ENCODE measurements at places on chromosomes 5 and 9.

DNA sequence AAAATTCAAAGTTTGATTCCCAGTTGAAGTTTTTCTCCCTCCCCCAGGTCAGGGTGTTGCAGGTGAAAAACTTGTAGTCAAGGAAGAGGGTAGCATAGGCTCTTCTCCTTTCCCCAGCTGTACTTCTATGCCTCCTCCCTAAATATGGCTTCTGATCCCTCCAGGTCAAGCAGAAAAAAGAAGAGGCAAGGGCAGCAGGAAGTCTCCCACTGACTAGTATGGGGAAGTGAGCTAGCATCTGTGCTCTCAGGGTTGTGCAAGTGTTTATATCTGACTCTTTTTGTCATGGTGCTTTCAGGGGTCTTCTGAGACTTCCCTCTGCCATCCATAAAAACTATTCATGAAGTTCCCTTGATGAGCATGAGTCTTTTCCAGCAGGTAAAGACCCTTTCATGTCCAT lies 76.0 kb downstream of the ATPSCKMT start:
- DNase-seq, result no peak

DNA sequence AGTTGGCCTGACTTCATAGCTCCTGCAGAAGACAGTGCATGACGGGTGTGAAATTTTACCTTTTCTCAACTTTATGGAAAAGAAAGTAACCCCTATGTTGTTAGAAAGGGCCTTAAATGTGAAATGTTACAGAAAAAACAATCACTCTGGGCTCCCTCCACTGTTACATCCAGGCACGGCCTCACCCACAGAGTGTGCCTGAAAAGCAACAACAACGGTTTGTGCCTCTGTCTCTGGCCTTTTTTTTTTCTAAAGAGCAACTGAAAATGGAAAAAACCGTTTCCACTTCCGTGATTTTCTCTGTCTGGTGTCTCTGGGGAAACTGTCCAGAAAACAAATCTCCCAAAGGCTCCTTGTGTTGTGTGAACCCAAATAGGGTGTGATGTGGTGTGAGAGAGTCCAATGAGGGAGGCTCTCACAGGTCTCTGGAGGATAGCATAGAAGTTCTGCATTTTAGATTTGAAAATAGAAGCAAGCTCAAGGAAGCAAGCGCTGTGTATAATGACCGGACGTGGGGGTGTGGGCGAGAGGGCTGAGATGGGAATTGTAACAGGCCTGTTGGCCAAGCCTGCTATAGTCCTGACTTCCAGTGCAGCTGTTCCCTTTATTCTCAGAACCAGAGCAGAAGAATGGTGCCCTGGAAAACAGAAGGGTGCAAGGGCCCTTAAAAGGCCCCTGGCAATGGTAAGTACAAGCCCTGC lies 221.8 kb upstream of the TUT7 start:
- DNase-seq, result no peak

GRCh38 chr5:130270786-130271185 lies 366.5 kb downstream of the CHSY3 start:
- no peak for DNase-seq

DNA sequence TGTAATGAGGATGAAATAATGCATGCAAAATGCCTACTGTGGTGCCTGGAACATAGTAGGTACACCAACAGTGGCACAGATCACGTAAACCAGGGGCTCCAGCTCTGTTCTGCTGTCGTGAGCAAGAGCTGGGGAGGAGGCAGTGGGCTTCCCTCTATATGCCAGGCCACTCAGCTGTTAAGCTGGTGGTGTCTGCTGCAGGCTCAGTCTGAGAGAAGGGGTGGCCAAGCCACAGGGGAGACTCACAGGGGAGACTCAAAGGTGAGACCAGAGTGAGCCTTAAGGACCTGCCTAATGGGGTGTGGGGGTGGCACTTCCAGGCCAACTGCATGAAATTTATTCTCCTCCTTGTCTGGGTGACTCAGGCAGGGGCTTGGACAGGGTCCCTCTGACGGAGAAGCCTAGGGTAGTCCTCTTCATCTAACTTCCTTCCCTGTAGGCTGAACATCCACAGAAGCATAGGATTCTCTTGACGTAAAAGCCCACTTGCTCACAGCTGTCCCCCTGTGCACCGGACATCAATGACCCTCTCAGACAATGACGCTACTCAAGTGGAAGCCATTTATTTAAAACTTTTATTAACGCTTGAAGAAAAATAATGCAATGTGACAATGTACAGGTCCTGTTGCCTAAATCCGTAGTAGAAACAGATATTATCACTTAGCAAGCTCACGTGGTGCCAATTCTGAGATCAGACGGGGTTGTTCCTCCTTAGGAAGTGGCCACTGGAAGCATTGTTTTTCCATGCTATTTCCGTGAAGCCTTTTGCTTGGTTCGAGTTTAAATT lies 13.9 kb downstream of the STC2 start:
- no peak for DNase-seq

GRCh38 chr5:130138406-130139045 lies 234.3 kb downstream of the CHSY3 start:
- no peak for DNase-seq
